ENCODE measurements at places on chromosomes 2 and 18.

- DNase-seq: no peak
Observed at GRCh38 chr18:75553021-75553420, 125.5 kb upstream of the SMIM21 start.

DNA sequence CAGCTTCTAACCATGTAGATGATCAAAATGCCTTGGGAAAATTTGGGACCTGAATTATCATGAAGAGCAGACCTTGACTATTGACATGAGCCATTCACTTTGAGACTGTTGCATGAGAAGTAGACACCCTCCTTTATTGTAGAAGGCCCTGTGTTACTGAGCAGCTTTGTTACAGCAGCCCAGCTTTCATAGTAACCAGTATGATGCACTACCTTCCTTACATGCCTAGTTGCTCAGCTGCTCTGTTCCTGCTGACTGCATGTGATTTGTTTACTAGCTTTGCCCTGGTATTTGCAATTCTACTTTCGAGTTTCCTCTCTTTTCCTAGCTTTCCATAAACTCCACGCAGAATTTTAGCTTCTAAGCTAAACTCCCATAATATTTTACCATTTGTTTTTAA is 11.2 kb upstream of the FN1 start:
- no peak for DNase-seq

DNA sequence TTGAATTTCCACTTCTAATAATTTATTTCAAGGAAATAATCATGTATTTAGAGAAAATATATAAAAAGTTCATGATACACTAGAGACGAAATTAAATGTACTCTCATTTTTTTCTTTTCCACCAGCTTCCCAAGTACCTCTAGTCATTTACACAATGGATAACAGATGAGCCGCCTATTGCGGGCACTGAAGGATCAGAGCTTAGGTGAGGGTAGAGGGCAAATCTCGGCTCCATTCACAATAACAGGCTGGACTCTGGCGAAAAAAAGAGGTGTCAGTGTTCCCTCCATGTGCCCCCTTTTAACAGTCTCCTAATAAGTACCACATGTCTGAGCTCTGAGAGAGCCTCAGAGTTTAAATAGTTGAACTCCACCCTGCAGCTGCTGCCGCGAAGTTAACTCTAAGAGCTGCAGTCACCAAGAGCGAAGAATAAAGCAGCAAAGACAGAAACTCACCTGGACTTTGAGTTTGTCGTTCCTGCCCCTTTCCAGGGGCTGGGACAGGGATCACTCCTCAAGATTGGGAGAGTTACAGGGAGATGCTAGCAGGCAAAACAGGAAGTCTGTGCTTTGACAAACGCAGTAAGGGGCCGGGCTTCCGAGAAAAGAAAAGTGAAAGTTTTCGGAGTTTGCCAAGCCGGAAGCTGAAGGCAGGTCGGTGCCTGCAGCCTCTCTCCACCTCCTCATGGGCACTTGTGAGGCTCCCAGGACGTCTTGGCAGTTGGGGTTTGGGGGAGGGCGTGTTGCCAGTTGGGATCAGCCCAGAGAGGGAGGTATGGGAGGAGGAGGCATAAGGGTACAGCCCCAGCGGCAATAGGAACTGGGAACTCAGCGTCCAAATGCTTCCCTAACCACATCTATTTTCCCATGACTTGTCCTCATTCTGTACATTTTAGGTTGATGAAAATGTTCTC is at the start of gene SP110:
Gene SP110 (minus strand): TSS at position 566 of the 913 bp plus-strand sequence. CDS start 3,057 bp downstream, outside the sequence.
- peak; percentile 72 for DNase-seq

- DNase-seq: no peak
Observed at GRCh38 chr2:64650296-64650695, 3.4 kb downstream of the SERTAD2 start.

DNA sequence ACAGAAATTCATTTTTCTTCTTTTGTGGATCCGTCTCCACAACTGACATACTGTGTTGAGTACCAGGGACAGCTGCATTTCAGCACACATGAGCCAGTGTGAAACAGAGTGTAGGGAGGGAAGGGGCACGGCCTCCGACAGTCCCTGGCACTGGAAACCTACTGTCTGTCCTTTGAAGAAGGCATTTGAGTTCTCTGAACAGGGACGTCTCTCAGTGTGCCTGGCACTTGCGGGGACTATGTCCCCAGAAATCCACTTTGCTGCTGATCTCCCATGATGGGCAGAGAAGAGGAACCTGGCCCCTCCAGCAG is 48.1 kb downstream of the PLB1 start:
- no peak for DNase-seq

DNA sequence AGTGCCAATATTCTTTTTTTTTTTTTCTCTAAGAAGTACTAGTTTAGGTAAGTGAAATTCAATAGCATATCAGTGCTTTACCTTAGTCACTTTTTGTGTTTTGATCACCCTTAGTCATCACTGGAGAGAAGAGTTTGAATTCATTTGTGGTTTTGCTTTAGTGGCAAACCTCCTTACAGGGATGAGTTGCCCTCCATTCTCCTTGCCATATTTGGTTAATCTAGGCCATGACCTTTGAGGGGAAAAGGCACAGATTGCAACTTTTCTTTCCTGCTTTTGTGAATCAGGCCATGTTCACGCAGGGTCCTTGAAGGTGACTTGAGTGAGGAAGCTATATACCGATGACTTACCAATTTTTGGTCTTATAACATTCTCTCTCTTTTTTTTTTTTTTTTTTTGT is 34.4 kb downstream of the PLEKHA3 start:
- DNase-seq: no peak

DNA sequence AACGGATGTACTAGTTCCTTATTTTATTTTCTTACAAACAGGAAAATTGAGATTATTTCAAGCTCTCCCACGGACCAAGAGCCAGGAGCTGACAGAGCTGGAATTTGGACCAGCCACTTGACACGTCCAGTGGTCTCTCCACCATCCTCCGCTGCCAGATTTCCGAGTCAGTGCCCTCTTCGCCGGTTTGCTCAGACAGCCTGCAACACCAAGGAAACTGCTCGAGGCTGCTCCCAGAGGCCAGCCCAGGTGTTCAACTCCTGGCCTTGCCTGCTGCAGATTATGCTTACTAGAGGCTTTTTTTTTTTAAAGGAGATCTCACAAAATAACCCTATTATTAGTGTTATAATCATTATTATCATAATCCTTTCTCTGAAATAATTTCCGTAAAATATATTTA is 779.8 kb downstream of the RNF144A start:
- no peak for DNase-seq

DNA sequence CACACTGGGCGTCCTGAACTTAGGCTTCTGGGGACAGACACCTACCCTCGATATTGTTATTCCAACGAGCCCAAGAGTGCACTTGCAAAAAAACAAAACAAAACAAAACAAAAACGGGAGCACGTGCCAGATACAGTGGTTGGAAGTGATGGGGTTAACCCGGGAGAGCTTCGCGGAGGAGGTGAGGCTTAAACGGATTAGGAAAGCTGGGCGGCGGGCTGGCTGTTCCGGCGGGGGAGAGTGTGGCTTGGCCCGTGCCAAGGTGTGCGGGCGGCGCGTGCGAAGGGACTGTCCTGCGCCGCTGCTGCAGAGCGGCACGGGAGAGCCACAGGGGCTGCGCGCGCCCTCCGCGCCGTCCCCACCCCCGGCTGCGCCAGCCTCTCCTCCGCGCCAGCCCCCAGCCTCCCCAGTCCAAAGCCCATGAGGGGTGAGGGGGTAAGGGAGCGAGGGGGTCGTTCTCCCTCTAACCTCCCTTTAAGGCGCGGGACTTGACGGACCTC is 1.5 kb upstream of the SLC30A3 start:
- DNase-seq: peak; percentile 42

GRCh38 chr2:208451061-208451460 is 44.5 kb downstream of the PTH2R start:
- DNase-seq: no peak

GRCh38 chr18:24631243-24632025 is 171.0 kb downstream of the HRH4 start:
- no peak for DNase-seq

DNA sequence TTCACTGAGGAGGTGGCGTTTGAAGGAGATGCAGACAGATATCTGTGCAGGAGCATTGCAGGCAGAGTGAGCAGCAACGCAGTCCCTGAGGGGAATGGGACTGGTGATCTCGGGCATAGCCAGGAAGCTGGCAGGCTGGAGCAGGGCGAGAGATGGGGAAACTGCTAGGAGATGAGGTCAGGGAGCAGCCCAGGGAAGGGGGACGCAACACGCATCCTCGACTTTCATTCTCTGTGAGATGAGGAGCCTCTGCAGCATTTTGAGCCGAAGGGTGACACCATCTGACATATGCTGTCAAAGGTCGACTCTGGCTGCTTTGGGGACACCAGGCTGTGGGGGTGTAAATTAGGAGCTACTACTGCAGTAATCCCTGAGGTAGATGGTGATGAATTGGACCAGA is 4.3 kb upstream of the CHRNA1 start:
- DNase-seq: no peak

GRCh38 chr18:45046228-45046627 is 365.5 kb downstream of the SETBP1 start:
- DNase-seq: no peak

DNA sequence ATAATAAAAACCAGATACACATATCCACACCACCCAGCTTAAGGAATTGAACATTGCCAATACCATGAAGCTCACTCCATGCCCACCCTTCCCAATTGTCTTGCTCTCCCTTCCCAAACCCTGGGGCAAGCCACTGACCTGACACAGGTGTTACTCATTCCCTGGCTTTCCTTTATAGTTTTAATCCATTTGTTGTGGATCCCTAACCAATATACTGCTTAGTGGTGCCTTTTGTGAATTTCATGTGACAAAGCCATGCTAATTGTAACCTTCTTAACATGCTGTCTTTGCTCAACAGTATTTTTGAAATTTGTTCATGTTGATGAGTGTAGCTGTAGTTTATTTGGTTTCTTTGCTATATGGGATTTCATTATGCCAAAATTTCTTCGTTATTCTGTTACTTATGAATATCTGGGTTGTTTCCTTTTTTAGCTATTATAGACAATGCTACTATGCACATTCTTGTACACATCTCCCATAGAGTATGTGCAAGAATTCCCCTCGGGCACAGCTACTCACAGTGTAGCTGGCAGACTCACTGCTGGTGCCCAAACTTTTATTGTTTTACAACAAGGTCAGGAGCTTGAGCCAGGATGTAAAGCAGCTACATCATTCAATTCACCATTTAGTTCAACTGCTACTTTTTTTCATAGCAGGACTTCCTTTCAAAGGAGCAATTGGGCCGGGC is 90.8 kb upstream of the ATL2 start:
- no peak for DNase-seq

DNA sequence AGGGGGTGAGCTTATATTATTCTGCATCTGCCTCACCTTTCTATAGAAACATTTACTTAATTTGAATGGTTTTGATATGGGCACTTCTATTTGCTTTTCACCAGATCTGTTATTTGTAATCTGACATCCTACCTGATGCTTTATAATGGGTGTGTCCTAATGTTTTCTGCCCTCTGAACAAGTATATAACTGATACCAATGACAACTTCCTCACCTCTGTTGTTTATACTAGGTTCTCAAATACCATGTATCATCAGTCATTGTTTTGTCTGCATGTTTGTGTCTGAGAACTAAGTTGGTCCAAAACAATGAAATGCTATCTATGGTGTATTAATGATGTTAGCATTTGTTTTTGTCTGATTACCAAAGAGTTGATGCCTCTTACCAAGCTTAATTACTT is 45.8 kb downstream of the ITGA6 start:
- no peak for DNase-seq

DNA sequence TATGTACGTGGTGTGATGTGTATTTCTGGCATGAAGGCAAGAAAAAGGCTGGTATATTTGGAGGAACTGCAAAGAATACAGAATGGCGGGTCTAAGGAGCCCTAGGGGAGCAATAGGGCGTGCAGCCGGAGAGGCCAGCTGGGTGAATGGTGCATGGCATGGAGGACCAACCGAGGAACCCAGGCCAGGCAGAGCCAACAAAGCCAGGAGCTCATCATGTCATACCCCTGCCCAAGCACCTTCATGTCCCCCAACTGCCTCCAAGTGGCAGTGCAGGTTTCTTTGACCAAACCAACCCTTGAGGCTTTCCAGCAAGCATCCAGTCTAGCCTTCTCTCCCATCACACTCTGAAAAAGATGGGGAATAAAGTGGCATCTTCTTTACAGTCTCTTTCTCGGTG is 8.9 kb upstream of the KCNK3 start:
- DNase-seq: no peak

DNA sequence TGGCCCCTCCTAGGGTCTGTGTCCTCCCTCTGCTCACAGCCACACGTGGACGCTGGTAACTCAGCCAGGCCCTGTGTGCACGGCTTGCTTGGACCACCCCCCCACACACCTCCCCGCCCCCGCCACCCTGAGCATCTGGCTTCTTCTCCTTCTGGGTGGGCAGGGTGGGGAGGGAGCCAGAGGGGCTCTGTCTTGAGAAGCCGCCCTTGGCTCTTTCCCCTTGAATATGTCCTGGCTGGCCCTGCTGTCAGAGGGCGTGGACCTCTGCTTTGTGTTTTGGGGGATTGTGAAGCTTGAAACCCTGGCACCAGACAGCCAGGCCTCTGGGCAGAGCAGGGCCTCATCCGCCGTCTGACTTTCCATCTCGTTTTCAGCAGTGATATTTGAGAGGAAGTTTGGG is 72.1 kb downstream of the GLI2 start:
- DNase-seq: no peak

- DNase-seq: no peak
Observed at GRCh38 chr18:26827581-26827980, 37.9 kb downstream of the AQP4 start.

GRCh38 chr18:79971211-79971952 is 6.9 kb downstream of the HSBP1L1 start:
- DNase-seq: no peak

- DNase-seq: no peak
Observed at GRCh38 chr2:12715258-12716031, 1.3 kb upstream of the TRIB2 start.

DNA sequence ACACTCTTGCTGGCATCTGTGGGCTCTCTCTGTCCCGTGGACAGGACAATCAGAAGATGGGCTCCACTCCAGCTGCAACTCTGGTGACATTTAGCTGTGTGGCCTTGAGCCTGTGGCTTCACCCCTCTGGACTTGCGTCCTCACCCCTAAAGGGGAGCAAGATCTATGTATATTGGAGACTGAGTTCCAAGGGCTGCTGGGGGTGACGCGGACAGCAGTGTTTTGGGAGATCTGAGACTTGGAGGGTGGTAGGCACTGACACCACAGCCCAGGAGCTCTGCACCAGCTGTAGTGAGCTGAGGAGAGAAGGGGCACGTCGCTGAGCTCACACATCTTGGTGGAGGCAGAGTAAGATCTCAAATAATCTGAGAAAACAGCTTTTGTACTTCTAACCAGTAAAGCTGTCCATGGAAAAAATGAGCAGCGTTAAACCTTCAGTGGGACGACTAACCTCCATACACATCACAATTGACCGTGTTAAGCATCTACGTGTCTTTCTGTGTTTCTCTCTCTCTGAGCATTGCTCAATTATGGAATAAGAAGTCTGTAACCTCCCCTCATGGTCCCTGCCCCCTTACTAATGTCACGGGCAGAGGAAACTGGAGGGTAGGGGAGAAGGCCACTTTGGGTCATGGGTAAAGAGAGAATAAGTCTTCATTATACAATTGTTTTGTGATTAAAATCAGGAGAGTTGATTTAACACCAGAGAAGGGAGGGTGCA is 85.8 kb downstream of the SH3RF3 start:
- no peak for DNase-seq

- DNase-seq: no peak
Observed at GRCh38 chr18:12474146-12474545, 66.4 kb downstream of the PRELID3A start.

Measured in activated T-cell treated with anti-CD3 and anti-CD28 coated beads, Interleukin-2, amount 50 U/mL, for 1 hour (primary cell).